ENCODE measurements at places on chromosomes 11 and 22. TPM values are rescaled to one million over a fixed set of nuclear protein-coding genes. Genes with fewer than 3 reads are reported as not detected.

Gene NRIP3
- 13.5 TPM for total RNA-seq

Gene CSTPP1
- 16.4 TPM for total RNA-seq

Gene TTLL1
- total RNA-seq, result 2.7 TPM

Gene SLC22A9
- total RNA-seq, result not detected

Gene KDM4F
- not detected for total RNA-seq

Gene SAA1
- not detected for total RNA-seq

Gene CLDN5
- total RNA-seq, result not detected

Gene MS4A1
- not detected for total RNA-seq

Gene NEFH
- total RNA-seq, result not detected

Gene OR6T1
- total RNA-seq, result not detected

Gene NXPE2
- total RNA-seq, result not detected

Gene KCNK4
- not detected for total RNA-seq

Gene CYP2D6
- 0.59 TPM for total RNA-seq

Gene MISFA
- total RNA-seq, result 1.1 TPM

Gene APOBEC3A
- total RNA-seq, result not detected

Gene CFAP300
- 9.0 TPM for total RNA-seq

Gene TRIM51
- total RNA-seq, result not detected

GRCh38 chr22:25447067-25447685 is 117.3 kb upstream of the GRK3 start:
- no peak for DNase-seq

- DNase-seq, result no peak
Observed at GRCh38 chr22:19892925-19893324, 38.3 kb upstream of the GNB1L start.

GRCh38 chr11:33734441-33735270 is 1.6 kb downstream of the CD59 start:
- no peak for DNase-seq

- peak; percentile 22 for DNase-seq
Observed at GRCh38 chr11:45885274-45885920, at the start of gene MAPK8IP1. Gene MAPK8IP1 (plus strand): TSS chr11:45885651. CDS start chr11:45885821, 170 bp downstream.

GRCh38 chr11:45702511-45702910 is 37.1 kb upstream of the CHST1 start:
- DNase-seq, result no peak

- no peak for DNase-seq
Observed at GRCh38 chr11:86292912-86293616, 9.0 kb upstream of the HIKESHI start.

GRCh38 chr11:117910941-117911655 is 18.1 kb downstream of the TMPRSS13 start:
- DNase-seq, result no peak

DNA sequence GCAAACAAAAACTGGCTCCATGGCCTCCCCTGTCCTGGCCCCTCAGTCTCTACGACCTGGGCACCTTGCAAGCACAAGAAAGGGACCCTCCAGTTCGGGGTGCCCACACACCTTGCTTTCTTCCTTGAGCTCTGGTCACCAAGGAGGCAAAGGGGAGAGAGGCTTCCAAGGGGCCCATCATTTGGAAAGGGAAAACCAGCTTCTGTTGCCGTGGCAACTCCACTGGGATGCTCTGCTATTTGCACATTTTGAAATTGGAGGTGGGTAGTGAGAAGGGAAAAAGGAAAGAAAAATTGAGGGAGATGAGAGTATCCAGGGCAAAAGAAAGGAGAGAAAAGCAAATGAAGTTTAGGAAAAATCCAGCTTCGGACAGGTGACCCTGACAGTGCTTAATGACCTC is 388.4 kb downstream of the SHANK2 start:
- no peak for DNase-seq

GRCh38 chr11:122995526-122995925 is 13.9 kb upstream of the BSX start:
- DNase-seq, result no peak

- no peak for DNase-seq
Observed at GRCh38 chr11:106378513-106379179, 301.2 kb downstream of the AASDHPPT start.

- DNase-seq, result no peak
Observed at GRCh38 chr11:77250881-77251640, 50.4 kb downstream of the GDPD4 start.

- DNase-seq, result no peak
Observed at GRCh38 chr11:125502198-125502597, 6.1 kb upstream of the FEZ1 start.

DNA sequence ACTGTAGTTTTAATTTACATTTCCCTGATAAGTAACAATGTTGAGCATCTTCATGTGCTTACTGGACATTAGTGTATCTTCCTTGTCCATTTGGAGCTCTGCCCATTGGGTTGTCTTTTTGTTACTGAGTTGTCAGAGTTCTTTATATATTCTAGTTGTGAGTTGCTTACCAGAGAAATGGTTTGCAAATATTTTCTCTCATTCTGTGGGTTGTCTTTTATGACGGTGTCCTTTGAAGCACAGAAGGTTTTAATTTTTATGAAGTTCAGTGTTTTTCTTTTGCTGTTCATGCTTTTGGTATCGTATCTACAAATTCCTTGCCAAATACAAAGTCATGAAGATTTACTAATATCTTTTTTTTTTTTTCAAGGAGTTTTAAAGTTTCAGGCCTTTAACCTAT is 42.4 kb downstream of the ZBTB44 start:
- DNase-seq, result no peak

DNA sequence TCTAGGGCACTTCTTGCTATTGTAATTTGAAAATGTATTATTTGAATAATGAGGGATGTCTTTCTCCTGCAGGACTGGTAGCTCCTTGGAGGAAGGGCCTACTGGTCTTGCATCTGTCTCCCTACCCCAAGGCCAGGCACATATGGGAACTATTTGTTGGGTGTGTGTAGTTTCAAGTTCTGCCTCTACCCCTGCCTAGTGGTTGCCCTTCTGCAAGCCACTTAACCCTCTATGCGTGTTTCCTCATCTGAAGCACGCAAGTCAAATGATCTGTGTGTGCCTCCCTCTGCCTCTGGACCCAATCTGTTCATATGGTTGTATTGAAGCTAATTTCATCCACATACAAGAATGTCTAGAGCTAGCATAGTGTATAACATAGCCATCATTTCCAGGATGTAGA is 67.0 kb downstream of the WNT11 start:
- DNase-seq, result no peak

- no peak for DNase-seq
Observed at GRCh38 chr11:2587976-2588748, 111.6 kb downstream of the KCNQ1OT1 start.

DNA sequence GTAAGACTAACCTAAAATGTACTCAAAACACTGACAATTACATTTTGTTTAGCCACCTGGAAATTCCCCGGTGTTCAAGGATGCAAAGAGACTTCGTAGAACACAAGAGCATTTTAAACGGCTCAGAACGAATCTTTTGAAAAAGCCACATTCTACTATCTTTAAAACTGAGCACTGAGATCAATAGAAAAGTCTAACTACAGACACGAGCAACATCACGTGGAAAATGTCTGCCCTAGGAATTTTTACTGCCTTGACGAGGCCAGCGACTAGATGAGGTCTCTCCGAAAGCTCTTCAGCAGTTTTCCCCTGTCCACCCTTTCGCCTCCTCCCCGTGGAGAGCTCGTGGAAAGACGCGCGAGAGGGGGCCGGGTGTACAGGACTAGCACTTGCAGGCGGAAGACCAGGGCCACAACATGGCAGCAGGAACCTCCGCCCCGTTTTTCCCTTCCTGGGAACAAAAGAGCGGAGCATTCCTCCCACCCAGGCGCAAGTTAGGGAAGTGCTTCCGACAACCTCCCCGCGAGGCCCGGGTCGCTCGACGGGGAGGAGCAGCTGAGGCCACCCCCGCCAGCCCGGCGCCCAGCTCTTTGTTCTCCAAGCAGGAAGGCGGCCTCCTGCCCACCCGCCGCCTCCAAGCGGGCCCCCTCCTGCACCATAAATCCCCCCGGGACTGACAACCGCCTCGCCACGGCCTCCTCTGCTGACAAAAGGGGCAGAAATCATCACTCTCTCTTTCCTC is 1.1 kb downstream of the EIF4G2 start:
- DNase-seq, result no peak

DNA sequence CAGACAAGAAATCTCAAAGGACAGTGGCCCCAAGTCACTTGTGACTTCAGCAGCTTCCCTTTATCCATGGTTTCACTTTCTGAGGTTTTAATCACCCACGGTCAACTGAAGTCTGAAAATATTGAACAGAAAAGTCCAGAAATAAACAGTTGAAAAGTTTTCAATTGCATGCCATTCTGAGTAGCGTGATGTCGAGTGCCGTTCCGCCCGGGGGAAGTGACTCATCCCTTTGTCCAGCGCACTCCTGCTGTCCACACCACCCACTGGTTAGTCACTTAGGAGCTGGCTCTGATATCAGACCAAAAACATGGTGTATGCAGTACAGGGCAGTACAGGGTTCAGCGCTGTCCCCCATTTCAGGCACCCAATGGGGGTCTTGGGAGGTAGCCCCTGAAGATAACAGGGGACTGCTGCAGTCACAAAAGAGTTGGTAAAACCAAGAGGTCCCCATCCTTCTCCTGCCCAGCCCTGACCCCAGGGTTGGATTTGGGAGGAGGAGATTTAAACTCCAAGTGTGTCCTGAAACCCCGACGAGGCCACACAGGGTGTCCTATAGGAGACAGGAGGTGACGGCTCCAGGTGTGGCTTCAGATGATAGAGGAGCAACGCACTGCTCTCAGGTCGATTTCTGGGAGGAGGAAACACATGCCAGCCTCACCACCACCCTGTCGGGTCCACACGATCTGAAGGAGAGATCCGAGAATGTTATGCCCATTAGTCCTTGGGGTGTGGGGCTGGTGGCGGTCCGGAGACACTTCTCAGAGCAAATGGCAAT is 390.1 kb downstream of the CTTN start:
- peak; percentile 63 for DNase-seq

DNA sequence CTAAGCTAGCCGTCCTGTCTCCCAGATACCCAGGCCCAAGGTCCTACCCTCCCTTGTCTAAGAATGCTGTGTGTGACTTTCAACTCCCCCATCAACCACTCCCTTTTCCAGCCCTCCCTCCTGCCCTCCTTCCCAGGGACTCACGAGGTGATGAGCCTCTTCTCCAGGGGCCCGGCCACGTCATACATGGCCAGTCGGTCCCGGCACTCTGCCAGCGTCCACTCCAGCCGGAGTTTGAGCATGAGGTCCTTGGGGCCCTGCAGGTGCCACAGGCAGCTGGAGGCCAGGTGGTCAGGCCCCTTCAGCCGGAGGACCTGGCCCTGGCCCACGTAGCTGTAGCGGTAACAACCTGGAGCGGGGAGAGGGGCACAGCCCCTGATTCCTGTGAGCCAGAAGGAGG is 20.1 kb downstream of the TMPRSS6 start:
- no peak for DNase-seq

DNA sequence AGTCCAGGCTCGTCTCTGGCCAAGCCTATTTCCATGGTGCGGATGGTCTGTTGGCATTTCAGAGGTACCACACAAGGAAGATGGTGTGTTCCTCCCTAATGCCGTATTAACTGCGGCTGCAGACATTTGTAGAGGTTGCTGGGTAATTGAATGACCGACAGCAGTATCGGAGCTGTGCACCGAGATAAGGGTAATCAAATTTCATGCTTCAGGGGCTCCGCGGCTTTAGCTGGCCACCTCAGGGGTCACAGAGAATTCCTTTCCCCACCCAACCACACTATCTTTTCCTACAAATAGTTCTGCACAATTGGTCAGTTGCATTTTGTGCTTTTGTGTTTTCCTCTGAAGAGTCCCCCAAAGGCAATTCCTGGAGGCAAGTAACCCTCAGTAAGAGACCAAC is 297.4 kb downstream of the OPCML start:
- DNase-seq, result no peak

DNA sequence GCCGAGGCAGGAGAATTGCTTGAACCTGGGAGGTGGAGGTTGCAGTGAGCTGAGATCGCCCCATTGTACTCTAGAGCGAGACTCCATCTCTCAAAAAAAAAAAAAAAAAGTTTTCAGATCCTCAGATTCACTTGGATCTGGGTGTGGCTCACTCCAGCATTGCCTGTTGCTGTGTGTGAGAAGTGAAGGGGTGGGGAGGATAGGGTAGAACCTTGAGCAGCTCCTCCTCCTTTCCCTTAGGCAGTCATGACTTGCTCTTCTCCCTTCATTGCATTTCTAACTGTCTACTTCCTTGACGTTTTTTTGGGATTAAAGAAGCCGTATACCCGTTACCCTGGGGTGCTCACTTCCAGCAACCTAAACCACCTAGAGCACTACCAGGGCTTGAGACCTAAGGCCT is 63.1 kb upstream of the YWHAH start:
- DNase-seq, result no peak

- no peak for DNase-seq
Observed at GRCh38 chr11:65295001-65295400, 19.7 kb upstream of the CDC42EP2 start.

GRCh38 chr11:69251639-69252489 is 42.1 kb upstream of the MYEOV start:
- no peak for DNase-seq

GRCh38 chr11:118117790-118118601 is 31.2 kb upstream of the SMIM35 start:
- no peak for DNase-seq

Measured in NCI-H460 (cell line).